ENCODE measurements at places on chromosomes 2 and 18.

GRCh38 chr18:13406049-13406615 lies 187.6 kb downstream of the LDLRAD4 start:
- DNase-seq: no peak

- no peak for DNase-seq
Observed at GRCh38 chr2:618422-618990, 58.7 kb downstream of the TMEM18 start.

- DNase-seq: no peak
Observed at GRCh38 chr2:203451011-203451410, 84.1 kb downstream of the RAPH1 start.

GRCh38 chr2:216385478-216385877 lies 13.2 kb upstream of the MARCHF4 start:
- DNase-seq: no peak

- no peak for DNase-seq
Observed at GRCh38 chr2:96391153-96391827, 55.7 kb downstream of the NCAPH start.

- no peak for DNase-seq
Observed at GRCh38 chr2:102639429-102639828, 20.1 kb downstream of the SLC9A2 start.

GRCh38 chr2:204495381-204495780 lies 49.9 kb upstream of the PARD3B start:
- DNase-seq: no peak

- no peak for DNase-seq
Observed at GRCh38 chr2:130150181-130151144, 5.6 kb upstream of the CCDC74B start.

DNA sequence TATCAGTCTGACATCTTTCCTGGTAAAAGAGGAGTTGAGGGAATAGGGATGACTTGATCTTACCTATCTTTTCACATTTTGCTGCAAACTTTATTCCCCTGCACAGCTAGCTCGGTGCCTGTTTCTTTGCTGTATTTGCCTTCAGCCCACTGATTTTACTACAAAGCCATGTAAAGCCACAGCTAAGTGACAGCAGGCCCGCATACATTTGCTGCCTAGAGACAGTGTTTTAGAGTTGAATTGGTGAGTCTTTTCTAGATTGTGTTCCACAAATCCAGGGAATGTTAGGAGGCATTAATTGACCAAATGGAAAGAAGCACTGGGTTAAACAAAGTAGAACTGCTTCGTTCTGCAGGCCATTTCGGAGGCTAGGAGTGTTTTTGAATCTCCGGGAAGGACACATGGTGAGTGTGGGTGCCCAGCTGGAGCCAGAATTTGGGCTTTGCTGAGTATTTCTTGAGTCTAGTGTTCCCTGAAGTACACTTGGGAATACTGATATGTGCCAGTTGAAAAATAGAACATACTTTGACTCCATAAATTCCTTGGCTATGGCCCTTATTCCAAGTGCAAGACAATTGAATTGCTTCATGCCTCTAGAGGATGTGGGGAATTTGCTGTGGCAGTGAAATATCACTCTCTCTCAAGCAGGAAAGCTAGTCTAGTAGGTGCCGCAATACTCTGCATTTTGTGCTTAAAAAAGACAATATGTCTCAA lies 329.8 kb downstream of the PTPRM start:
- DNase-seq: no peak

DNA sequence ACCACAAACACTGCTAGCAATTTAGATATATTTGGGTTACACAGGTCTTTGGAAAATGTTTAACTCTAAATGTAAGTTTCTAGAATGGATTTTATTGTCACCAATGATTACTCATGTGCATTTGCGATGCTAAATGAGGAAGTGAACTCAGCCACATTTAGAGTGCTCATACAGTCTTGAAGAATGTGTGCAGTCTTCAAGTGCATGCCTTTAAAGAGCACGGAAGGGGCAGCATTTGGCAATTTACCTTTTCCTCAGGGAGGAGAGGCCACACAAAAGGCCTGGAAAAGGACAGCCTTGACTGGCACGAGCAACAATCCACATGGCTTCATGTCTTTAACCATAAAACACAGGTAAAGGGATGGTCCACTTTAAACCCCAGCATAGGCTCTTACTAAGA lies 78.5 kb upstream of the STK17B start:
- no peak for DNase-seq

DNA sequence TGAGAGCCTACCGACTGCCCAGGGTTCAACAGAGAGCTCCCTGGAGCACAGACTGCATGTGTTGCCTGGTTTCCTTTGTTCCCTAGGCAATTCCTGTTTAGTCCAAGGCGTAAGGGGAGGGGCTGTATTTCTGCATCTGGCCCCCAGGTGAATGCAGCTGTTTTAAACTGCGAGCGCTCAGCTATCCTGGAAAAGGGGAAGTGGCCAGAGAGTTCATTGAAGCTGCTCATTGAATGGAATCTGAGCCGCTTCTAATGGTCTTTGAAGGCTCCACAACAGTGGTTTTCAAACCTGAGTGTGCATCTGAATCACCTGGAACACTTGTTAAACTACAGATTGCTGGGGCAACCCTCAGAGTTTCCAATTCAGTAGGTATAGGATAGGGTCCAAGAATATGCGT lies 18.1 kb downstream of the MAPK4 start:
- DNase-seq: no peak

GRCh38 chr2:86543793-86544192 lies 19.4 kb downstream of the CHMP3 start:
- no peak for DNase-seq

GRCh38 chr2:126344493-126344892 lies 311.5 kb upstream of the GYPC start:
- no peak for DNase-seq

DNA sequence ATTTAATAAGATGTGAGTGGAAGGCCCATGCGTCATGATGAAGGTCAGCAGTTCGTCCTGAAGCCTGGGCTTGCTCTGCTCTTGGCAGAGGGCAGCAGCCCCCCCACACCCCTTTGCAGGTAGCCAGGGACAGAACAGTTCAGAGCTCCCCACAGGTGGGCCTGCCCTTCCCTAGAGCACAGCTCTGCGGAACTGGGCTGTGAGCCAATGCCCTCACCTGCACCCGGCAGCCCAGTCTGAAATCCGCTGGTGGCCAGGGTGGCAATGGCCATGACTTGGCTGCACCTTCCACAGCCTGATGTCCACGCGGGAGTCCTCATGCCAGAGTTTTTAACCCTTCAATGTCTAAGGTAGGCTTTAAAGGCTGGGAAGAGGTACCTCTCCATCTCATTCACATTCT lies 136.7 kb downstream of the ACKR3 start:
- DNase-seq: no peak

GRCh38 chr2:240374085-240374907 lies 61.2 kb upstream of the GPC1 start:
- no peak for DNase-seq

DNA sequence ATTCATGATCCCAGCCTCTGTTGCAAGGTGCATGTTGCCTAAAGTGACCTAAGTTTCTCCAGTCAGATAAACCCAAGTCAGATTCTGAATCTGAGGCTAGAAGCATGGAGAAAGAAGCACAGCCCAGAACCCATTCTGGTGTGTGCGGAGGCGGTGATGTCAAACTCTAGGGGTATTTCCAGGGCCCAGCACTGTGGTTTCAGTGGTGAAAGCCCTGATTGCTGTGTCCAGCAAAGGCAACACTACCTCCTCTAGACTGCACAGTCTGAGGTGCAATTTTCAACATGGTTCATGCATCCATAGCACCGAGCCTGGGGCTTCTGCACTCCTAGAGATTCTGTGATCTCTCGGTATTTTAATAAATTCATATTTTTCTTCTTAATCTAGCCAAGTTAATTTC lies 264.8 kb upstream of the KLHL29 start:
- DNase-seq: no peak

GRCh38 chr18:52903857-52904256 lies 563.9 kb downstream of the DCC start:
- no peak for DNase-seq

DNA sequence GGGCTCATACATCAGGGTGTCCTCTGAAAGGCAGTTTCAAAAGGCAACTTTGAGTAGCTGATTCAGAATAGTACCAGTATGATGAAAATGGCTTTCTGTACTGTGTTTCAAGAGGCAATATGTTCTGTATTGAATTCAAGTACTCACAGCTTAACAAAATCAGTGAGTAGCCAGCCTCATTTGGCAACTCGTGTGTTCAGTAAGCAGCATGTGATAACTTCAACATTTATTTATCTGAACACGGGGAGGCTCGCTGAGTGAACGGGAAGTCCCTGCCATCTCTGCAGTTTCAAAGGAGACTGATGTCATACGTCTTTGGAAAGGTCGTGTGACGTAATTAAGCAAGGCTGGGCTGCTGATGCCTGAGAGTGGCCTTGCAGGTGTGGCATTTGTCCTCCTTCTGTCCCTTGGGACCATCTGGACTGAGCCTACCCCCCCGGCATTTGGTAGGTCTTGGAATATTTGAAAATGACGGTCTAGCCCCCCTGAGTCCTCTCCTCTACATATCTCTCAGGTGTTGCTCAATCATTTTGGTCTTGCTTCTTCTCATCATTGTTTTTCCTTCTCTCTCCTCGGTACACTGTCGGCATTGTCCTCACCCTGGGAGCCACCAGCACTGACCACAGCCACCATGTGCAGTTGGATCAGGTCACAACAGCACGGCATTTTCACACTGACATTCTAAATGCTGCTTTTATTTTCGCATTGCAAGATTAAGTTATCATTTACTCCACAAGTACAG lies 62.8 kb downstream of the SMIM21 start:
- no peak for DNase-seq

- DNase-seq: no peak
Observed at GRCh38 chr2:131046918-131047652, 46.2 kb downstream of the FAM168B start.

DNA sequence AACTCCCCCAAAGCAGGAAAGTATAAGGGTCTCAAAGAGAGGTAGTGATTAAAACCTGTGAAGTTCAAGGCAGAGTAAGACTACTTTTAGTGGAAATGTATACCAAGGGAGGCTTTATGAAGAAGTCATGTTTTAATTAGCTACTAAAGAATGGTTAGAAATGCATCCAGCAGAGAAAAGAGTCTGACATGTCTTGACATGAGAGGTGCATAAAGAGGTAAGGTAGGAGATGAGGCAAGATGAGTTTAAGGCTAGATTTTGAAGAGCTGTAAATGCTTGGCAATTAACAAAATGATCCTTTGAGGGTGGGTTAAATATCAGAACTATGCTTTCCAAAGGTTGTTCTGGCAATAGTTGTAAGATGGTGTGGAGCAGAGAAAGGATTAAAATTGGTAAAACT lies 88.7 kb upstream of the WDSUB1 start:
- DNase-seq: no peak

- DNase-seq: no peak
Observed at GRCh38 chr2:7523481-7524120, 606.4 kb downstream of the RNF144A start.

- DNase-seq: no peak
Observed at GRCh38 chr2:233108611-233109490, 48.7 kb downstream of the INPP5D start.

DNA sequence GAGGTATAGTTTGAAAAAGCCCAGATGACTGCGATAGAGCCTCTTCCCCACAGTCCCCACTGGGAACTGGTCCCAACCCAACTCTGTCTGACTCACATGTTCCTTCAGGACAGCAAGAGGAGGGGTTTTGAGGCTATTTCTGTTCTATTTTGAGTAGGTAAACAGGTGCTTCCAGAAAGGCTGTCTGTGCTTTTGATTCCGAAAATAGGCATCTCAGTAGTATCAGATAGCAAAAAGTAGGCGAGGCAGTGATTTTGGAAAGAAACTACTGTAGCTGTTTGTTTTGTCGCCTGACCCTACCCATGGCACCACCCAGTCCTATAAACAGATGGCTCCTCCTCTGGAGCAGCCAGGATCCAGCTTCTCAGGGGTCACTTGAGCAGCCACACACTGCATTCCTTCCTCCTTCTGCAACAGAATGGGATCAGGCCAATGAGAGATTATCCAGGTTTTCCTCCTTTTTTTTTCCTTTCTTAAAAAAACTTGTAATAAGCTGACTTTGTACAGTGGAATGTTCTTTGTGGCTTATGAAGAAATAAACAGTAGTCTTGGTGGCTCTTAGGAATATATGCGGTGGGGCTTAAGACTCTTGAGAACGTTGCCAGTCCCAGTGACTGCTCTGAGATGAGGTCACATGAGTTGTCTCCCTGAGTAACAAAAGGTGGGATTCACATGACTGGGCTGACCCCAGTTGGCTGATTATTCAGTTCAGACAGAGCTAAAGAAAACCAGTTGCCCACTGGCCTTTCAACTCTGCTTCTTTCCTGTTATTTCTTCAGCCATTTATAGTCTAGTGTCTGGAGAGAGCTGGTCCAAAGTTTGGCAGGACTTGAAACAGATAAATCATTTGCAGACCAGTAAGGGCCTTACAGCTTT lies 98.6 kb downstream of the KCNS3 start:
- DNase-seq: no peak

DNA sequence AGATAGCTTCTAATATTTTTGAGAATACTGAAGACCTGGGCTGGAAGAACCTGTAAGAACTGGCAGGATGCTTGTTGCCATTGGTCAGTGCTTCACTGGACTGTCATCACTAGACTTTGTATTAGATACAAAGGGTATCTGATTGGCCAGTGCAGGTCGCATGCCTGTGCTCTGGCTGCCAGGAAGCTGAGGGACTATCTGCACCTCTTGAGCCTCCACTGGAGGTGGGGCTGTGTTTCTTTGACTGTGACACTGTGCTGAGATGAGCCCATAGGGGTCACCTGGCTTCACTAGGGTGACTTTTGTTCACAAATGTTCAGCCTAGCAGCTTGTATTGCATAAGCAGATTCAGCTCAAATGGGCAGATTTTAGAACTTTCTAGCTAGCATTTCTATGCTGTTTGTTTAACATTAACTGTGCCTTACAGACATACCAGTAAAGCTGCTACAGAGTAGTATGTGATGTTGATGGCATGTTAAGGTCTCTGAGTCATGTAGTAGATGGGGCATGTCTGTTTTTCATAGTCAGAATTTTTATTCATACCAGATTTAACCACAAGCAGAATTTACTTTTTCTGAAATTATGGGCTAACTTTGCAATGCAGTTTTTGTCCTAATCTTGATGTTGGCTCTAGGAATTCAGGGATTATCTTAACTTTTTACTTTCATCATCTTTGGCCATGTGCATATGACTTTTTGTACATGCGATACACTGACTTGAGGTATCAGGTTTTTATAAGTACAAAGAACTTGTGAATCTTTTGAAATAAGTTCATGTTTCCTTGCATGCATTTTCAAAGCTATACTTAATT lies 56.1 kb downstream of the RHBDD1 start:
- no peak for DNase-seq

DNA sequence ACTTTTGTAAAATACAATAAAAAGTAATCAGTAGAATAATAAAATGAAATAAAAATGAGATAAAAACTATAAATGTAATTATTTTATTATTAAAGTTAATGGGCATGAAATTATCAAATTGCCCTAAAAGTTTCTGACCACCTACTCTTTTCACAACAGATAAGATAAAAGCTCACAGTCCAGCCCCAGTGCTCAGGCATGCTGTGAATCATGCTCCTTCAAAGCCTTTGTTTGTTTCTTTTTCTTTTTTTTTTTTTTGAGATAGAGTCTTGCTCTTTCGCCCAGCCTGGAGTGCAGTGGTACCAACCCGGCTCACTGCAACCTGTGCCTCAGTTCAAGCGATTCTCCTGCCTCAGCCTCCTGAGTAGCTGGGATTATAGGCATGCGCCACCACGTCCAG lies 181.7 kb downstream of the ANKRD44 start:
- DNase-seq: no peak

- DNase-seq: peak; percentile 6
Observed at GRCh38 chr18:11883153-11883552, 25.0 kb downstream of the MPPE1 start.

- no peak for DNase-seq
Observed at GRCh38 chr2:66448136-66448991, 13.4 kb downstream of the MEIS1 start.

GRCh38 chr2:175743011-175743410 lies 259.1 kb downstream of the LNPK start:
- no peak for DNase-seq

- peak; percentile 13 for DNase-seq
Observed at GRCh38 chr2:100812116-100812515, 7.8 kb upstream of the NPAS2 start.
